ENCODE measurements at places on chromosomes 6 and 20. TPM values are rescaled to one million over a fixed set of nuclear protein-coding genes. Genes with fewer than 3 reads are reported as not detected.

Gene LY6G5B
- total RNA-seq = 10.7 TPM

Gene MUC21
- total RNA-seq = not detected

Gene RGS17
- 7.4 TPM for total RNA-seq

Gene LTA
- 0.87 TPM for total RNA-seq

Gene TBXT
- 0.15 TPM for total RNA-seq

Gene MBOAT1
- total RNA-seq = 16.3 TPM

Gene SAMD3
- total RNA-seq = 1.2 TPM

Gene LY6G6C
- 0.21 TPM for total RNA-seq

Gene MCCD1
- not detected for total RNA-seq

Gene STAU1
- 87.3 TPM for total RNA-seq

Gene SLC44A4
- 3.5 TPM for total RNA-seq

Gene MC3R
- total RNA-seq = not detected

Gene MTO1
- total RNA-seq = 28.2 TPM

Gene THBS2
- 33.5 TPM for total RNA-seq

Gene RTEL1
- 39.3 TPM for total RNA-seq
